ENCODE measurements at places on chromosomes 2 and 18.

DNA sequence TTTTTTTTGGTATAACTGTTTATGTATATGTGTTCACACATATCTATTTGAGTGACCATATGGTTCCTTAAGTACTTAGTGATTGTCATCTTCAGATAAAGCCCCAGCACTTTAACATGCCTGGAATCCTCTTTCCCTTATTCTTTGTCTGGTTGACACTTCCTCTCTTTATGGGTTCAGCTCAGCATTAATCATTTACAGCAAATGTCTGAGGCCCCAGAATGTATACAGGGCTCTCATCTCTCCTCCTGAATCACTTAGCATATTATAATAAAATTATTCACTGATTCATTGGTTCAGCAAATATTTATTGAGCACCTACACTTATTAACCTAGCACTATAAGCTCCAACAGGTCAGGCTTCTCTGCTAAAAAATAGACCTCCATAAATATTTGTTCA lies 43.5 kb upstream of the CD28 start:
- no peak for DNase-seq

GRCh38 chr18:3153107-3153704 lies 66.6 kb downstream of the MYOM1 start:
- DNase-seq, result no peak

DNA sequence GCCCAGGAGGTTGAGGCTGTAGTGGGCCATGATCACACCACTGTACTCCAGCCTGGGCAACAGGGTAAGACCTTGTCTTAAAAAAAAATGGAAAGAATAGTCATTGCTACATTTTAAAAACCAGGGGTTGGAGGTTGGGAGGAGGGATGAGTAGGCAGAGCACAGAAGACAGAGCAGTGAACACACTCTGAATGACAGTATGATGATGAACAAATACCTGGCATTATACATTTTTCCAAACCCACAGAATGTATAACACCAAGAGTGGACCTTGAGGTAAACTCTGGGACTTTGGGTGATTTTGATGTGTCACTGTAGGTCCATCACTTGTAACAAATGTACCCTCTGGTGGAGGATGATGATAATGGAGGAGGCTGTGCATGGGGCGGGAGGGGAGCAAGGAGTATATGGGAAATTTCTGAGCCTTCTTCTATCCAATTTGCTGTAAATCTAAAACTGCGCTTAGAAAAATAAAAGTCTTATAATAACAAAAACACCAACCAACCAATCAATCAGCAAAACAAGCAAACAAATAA lies 111.4 kb upstream of the PGAP1 start:
- no peak for DNase-seq

DNA sequence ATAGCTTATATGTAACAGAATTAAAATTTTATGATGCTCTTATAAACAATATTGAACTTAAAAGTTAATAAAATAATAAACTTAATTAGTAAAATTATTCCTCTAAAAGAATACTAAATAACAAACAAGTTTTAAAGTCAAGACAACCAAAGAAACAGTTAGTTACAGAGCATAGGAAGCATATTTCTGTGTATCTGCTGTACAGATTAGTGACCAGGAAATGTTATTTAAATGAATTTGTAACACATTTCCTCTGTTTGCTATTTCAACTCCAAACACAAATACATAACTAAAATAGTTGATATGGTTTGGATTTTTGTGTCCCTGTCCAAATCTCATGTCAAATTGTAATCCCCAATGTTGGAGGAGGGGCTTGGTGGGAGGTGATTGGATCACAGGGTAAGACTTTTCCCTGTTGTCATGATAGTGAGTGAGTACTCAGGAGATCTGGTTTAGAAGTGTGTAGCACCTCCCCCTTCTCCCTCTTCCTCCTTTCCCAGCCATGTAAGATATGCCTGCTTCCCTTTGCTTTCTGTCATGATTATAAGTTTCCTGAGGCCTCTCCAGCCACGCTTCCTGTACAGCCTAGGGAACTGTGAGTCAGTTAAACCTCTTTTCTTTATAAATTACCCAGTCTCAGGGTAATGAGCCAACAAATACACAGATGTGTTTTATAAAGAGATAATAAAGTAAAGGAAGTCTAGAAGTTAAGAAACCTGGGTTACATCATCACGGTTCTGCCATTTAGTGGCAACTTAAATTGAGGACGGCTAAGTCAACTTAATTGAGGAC lies 51.8 kb downstream of the ROCK2 start:
- no peak for DNase-seq

GRCh38 chr18:49920731-49921130 lies 107.4 kb upstream of the ACAA2 start:
- peak; percentile 79 for DNase-seq

GRCh38 chr2:60309941-60310660 lies 243.4 kb downstream of the BCL11A start:
- no peak for DNase-seq

GRCh38 chr2:40256649-40257048 lies 195.2 kb downstream of the SLC8A1 start:
- DNase-seq, result no peak

DNA sequence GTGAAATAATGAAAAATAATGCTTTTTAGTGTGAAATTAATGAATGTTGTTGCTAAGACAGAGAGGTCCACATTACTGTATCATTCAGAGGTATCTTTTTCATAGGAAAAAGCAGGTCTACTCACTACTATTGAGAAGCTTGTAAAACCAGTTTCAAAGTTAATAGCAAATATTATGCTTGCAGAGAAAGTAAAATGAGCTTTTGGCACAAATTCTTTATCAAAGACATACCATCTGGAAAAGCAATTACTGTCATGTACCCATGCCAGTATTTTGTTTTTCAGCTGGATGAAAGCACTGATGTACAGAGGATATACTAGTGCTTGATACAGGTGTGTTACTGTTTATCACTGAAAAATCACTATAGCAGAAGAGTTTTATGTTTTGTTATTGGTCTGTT lies 77.5 kb downstream of the NCOA1 start:
- no peak for DNase-seq

DNA sequence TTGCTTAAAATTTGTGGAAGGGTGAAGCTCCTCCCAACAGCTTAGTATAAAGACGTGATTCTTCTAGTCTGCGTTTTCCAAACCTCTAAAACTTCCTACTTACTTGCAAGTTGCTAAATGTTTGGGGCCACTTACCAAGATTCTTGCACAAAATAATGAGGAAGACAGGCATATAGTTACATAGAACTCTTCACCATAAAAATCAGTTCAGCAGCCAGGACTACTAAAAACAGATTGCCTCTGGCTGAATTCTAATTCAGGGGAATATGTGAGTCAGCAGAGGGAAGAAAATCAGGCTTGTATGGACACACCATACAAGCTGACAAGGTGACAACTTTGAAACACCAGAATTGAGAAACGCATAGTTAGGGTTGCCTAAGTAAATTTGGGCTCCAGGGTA lies 2.8 kb upstream of the PEX13 start:
- no peak for DNase-seq

GRCh38 chr2:185391543-185391942 lies 347.1 kb upstream of the FSIP2 start:
- no peak for DNase-seq

DNA sequence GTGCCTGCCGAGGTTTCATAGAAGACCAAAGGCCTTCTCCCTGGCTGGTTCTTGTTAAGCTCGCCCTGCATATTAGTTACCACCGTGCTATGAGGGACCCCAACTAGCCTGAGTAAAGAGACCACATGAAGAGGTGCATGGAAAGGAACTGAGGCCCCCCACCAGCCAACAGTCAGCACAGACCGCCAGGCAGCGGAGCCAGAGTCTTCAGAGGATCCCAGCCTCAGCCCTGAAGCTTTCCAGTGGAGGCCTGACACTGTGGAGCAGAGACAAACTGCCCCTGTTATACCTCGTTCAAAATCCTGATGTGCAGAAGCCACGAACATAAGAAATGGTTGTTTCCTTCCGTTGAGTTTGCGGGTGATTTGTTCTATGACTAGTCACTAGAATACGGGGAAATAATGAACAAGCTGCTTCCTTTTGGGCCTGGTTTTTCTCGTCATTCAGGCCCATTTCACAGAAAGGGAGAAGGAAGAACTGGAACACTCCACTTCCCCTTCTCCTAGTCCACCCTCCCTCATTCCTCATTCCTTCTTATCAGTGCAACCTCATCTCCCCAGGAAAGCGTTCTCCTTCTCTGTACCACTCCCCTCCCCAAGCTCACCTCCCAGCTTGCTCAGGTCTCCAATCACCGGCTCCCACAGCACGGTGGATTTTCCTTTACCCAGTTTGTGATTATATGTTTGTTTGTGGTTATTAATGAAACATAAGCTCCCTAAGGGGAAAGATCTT lies 3.0 kb upstream of the GLI2 start:
- no peak for DNase-seq

DNA sequence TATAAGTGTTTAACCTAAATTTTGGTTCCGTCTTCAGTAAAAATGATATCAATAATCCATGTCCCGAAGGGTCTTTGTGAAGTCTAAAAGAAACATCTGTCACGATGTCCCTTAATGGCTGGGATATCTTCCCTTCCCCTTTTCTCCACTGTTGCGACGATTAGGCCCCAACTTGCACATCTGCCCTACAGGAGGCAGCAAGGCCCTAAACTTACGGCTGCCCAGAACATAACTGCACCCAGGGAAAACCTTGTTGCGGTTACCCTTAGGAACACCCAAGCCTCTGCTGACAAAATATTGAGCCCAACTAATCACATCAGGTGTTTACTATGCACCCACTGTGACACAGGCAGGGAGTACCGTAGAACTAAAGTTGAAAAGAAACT lies 1.3 kb upstream of the SMAD2 start:
- no peak for DNase-seq

- DNase-seq, result no peak
These were observed 703.1 kb upstream of the VRK2 start for GRCh38 chr2:57343391-57344006.

GRCh38 chr2:215606219-215606618 lies 170.4 kb upstream of the FN1 start:
- DNase-seq, result no peak

GRCh38 chr2:117785740-117786139 lies 28.8 kb upstream of the DDX18 start:
- DNase-seq, result peak; percentile 40

GRCh38 chr2:111704246-111704645 lies 179.7 kb downstream of the ANAPC1 start:
- peak; percentile 80 for DNase-seq

DNA sequence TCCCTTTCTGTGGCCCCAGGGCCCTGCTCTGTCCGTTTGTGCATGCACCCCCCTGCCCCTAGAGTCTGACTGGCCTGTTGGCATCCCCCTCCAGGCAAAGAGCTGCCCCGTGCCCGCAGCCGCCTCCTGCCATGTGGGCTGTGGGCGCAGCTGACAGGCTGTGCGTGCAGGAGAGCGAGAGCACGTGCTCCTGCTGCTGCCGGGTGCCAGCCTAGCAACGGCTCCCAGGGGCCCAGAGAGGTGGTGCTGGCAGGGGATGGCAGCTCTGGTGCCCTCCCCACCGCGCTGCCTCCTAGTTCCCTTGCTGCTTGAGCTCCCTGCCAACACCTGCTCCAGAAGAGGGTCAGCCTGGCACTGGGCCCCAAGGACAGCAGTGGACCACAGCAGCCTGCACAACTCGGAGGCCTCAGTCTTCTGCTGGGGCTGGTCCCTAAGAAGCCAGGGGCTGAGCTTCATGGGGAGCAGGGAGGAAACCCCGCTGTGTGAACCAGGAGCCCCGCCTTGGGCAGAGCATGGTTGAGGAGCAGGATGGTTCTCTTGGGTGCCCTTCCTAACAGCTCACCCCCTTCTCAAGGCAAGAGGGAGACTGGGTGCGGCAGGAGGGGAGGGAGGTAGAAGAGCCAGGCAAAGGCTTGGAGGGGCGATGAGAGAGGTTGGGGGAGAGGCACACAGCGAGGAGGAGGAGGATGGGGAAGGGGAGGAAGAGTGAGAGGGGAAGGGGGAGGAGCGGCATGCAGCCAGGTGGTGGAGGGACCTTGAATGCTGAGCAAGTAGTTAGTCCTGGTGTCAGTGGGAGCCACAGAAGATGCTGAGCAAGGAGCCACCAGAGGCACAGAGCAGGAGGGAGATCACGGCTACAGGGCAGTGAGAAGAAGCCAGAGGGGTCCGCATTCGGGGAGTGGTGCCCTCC lies 23.8 kb upstream of the PTMA start:
- DNase-seq, result no peak

- no peak for DNase-seq
These were observed at the start of gene WNT10A for GRCh38 chr2:218880102-218880858. Gene WNT10A (plus strand): TSS chr2:218880852. CDS start chr2:218880996, 144 bp downstream.

DNA sequence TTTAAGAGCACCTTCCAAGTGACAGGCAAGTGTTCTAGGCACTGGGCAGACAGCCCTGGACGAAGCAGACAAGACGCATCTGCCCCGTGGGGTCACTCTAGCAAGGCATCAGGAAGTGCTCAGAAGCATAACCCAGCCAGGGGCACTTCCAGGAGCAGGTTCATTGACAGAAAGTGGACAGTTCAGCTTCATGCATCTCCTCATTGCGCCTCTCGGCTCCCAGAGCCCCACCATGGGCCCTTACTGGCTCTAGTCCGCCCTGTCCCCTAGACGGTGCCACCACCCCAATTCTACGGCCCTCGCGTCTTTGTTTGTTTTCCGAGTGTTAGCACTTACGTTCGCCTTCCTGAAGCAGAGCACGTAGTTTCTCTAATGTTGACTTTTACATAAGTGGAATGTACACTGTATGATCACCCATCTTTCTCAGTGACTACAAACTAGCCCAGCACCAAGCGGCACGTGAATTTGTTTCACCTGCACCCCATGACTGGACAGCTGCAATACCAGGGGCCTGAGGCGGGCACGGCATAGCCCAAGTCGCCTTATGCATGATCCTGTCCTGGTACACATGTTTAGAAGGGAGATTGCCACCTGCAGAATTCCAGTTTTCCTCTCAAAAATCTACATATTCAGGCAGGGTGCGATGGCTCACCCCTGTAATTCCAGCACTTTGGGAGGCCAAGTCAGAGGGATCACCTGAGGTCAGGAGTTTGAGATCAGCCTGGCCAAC lies 33.2 kb downstream of the SNED1 start:
- DNase-seq, result no peak

GRCh38 chr18:52730972-52731619 lies 391.1 kb downstream of the DCC start:
- no peak for DNase-seq

- DNase-seq, result no peak
These were observed 69.9 kb downstream of the CTAGE1 start for GRCh38 chr18:22347606-22348511.

GRCh38 chr2:186129767-186130581 lies 356.1 kb upstream of the ZC3H15 start:
- no peak for DNase-seq

DNA sequence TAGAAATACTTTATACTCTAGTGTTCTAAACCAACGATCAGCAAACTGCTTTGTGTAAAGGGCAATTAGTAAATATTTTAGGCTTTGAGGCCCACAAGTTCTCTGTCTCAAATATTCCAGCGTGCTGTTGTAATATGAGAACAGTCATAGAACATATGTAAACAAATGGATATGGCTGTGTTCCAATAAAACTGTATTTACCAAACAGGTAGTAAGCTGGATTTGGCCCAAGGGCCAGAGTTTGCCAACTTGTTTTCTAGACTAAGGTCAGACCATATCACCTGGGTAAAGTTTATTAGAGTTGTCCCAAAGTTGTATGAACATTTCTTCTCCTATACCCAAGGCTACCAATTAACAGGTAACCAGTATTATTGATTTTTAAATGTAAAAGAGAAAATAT lies 303.2 kb upstream of the MC4R start:
- no peak for DNase-seq

Measured in RCC 7860 (cell line).